ENCODE measurements at places on chromosomes 12 and 14.

GRCh38 chr14:76326918-76327689 is 48.8 kb upstream of the ESRRB start:
- no peak for DNase-seq

GRCh38 chr12:11685716-11686115 is 36.2 kb downstream of the ETV6 start:
- DNase-seq = no peak

DNA sequence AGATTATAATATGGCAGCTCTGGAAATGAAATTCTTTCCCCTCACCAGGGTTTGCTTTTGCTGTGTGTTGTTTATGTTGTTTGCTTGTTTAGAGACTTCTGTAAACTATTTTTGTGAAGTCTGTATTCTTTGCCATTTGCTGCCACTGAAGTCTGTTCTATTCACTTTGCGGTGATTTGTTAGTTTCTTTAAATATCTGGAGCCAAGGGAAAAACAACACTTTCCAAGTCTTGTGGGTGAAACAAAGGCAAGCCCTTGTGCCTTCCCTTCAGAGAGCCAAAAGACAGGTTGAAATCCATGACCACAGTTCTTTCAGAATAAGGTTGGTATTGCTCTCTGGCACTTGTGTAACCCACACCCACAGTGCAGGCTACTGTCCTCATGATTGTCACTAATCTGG is 59.5 kb upstream of the RNU6-7 start:
- DNase-seq = no peak

GRCh38 chr12:52942901-52943181 is 6.1 kb upstream of the KRT18 start:
- no peak for DNase-seq

DNA sequence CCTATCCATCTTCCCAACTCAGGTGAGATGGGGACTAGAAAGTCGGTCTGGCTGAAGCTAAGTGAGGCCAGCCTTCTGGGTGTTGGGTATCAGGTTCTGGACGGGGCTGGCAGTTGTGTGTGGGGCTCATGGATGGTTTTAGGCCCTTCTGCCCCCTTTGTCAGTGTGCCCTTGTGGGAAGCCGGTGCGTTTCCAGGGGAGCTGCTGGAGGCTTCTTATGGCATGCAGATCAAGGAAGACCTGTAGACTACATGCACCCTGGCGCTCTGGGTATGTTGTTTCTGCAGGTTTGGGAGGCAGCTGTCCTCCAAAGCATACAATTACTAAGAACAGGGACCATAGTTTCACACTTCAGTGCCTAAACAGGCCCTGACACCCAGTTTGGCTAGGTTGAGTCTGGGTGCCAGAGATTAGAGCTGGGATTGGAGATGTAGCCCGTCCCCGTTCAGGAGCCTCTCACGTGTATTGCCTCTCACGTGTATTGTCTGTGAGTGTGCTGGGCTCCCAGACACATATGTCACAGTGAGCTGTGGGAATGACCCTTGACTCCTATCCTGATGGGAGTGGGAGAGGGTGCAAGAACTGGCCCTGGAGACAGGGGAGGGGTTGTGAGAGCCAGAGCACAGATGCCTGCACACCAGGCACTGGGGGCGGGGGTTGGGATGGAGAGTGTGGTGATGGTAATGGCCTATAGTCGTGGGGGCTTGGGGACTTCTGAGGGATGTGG is 84.4 kb downstream of the SLC25A47 start:
- no peak for DNase-seq

DNA sequence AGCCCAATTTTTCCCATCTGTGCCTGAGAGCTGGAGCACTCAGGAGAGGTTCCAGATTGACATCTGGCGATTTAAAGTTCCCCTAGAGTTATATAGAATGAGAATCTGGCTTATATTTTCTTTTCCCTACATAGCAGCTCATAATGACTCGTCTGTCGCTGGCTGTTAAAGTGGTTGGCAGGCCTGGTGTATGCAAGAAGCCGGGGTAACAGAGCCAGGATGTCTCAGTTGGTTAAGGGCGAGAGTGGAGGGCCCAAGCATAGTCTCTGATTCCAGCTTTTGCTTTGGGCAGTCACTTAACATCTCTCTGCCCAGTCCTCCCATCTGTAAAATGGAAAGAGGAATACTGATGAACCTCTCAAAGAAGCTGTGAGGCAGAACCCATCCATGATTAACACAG is 751.6 kb downstream of the NOVA1 start:
- DNase-seq = no peak

GRCh38 chr12:104835317-104835716 is 122.8 kb downstream of the SLC41A2 start:
- DNase-seq = no peak

DNA sequence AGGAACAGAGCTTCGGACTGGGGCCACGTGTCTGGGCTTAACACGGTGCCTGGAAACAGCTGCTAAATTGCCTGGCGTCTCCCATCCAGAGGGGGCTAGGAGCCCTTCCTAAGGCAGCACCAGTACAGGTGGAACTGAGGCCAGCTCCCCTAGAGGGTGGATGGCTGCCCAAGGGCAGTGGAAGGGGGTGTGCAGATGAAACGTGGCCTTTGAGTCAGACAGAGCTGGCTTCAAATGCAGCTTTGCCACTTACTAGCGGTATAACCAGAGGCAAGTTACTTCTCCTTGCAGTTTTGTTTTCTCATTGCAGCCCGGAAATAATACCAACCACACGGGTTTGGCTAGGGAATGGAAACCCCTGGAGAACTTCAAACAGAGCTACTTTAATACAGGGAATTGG is 59.3 kb upstream of the SLC24A4 start:
- no peak for DNase-seq
